ENCODE measurements at places on chromosomes 4 and X. TPM values are rescaled to one million over a fixed set of nuclear protein-coding genes. Genes with fewer than 3 reads are reported as not detected.

SERPINA7 gene
- total RNA-seq = not detected

- no peak for DNase-seq
These were observed 138.3 kb upstream of the USP38 start for GRCh38 chr4:143046454-143046853.

USP17L29 gene
- total RNA-seq = not detected

GRCh38 chr4:110483516-110483915 is 7.6 kb downstream of the ENPEP start:
- no peak for DNase-seq

LRCH2 gene
- total RNA-seq = 0.11 TPM

ENAM gene
- total RNA-seq = not detected

DNA sequence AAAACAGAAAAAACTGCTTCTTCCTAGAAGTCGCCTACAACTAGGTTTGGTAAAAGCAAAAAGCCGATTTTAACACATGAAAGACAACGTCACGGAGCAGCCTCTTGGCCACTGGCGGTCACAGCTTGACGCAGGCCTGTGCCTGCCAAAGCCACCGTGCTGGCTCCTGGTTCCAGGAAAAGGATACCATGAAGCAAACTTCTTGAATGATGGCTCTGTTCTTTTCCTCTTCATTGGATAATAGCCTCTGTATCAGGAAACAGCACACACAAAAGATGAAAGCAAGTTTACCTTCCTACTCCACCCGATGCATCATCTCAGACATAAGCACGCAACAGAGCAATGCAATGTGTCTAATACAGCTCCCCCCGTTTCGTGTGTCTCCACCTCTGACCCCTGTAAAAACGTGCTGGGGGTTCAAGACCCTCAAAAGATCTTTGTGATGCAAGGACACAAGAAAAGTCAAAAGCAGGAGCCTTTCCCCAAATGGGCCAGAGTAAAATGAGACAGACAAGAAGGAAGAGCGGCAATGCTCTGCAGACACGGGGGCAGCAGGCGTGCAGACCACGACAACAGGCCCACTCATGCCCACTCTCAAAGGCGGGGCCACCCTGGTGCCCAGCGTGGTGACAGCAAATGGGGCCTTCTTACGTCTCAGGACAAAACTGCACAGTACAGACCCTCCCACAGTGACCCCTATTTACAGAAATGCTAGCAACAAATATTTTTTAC is 19.4 kb downstream of the GAK start:
- DNase-seq = no peak

DNA sequence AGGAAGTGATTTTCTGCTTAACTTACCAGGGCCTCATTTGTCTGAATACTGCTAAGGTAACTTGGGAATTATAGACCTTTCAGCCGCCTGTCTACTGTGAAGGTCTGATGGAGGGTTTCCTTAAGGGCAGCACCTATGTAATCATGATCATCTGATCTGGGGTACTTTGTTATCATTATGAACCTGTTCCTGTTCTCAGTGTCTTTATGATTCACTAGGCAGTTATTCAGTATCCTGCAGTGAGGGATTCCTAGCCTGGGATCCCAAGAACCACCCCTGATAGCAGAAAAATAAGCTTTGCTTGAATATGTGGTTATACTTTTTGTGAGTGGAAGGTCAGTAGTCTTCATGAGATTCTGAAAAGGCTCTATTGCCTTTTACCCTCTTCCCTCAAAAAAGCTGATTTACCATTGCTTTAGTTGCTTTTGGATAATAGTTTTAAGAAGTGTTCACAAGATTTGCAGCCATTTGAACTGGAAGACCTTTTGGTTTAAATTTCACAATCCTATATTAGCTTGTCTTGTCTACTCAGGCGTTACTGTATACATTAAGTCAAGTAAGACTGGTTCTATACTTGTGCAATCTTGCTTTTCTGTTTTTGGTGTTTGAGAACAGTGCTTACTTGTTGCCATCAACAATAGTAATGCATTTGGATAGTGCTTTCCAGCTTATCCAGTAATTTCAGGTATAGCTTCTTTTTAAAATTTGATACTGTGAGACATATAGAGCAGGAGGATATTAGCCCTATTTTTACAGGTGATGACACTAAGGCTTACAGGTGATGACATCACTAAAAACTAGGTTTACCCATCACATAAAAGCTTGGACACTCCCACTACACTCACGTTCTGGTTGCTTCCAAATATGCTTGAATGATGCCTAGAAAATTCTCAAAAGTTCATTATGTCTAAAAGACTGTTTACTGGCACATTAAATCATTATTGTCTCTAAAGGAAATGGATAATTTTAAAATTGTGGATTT is 60.0 kb downstream of the FHIP1A start:
- DNase-seq = peak; percentile 26

SOD3 gene
- 16.4 TPM for total RNA-seq

DNA sequence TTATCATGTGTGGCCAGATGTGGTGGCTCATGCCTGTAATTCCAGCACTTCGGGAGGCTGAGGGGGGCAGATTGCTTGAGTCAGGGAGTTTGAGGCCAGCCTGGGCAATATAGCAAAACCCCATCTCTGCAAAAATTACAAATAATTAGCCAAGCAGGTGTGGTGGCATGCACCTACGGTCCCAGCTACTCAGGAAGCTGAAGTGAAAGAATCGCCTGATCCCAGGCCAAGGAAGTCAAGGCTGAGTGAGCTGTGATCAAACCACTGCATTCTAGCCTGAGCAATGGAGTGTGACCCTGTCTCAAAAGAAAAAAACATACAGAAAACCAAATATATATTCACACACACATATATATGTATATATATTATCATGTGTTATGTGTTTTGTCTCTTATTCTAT is 15.0 kb downstream of the APELA start:
- DNase-seq = no peak

DNA sequence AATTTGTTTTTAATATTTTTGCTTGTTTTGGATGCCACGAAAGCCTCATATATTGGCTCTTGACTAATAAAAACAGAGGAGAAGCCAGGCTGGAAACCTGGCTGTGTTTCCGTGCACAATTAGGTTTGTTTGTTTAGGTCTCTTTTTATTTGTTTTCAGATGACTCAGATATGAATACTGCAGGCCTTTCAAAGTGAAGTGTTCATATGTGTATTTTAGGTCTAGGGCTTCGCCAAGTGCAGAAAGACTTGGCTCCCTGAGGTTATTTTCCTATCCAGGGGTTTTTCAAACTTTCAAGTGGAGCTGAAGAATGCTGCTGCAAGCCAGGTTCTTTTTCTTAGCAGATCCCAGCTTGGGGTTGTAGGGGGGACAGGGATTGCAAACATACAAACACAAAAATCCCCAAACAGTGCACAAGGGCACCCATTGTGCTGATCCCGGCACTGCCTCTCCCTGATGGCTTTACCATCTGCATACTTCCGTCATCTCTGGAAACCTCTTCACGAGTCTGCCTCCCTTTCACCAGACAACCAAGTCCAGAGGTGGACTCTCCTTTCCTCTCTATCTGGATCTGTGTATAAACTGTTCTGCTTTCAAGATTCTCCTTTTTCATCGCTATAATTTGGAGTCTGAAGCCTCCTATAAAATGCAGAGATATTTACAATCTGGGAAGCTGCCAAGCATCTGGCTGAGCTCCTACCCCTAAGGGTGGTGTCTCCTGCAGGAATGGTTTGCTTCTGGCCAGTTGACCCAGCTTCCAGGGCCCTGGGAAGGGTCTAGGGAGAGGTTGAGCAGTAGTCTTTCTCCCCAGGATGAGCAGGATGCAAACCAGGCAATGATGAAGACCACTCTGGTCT is 108.6 kb downstream of the SMIM20 start:
- DNase-seq = peak; percentile 87

- no peak for DNase-seq
These were observed 99.1 kb upstream of the USP38 start for GRCh38 chr4:143085659-143086058.

- peak; percentile 76 for DNase-seq
These were observed 51.2 kb upstream of the PGRMC2 start for GRCh38 chr4:128338634-128339355.

ERCC6L gene
- 13.0 TPM for total RNA-seq

PRDM5 gene
- total RNA-seq = 2.4 TPM

EFHC2 gene
- 0.29 TPM for total RNA-seq

DNA sequence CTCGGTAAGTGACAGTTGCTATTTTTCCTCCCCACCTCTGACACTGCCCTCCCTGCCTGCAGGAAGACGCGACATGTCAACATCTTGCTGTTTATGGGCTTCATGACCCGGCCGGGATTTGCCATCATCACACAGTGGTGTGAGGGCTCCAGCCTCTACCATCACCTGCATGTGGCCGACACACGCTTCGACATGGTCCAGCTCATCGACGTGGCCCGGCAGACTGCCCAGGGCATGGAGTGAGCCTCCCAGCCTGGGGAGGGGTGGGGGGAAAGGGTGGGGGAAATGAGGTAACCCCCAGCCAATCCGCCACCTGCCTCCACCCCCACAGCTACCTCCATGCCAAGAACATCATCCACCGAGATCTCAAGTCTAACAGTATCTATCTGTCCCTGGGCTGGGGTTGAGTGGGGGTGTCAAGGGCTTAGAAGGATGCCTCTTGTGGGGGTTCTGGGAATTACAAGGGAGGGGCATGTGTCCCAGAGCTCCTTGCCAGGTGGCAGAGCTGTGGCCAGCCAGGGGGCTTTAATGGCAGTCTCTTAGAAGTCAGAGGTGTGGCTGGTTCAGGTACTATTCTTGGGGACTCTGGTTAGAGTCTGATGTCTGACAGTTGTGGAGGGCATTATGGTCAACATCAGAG is 7.8 kb downstream of the ARAF start:
- DNase-seq = peak; percentile 40

All from PC-3 (cell line).